Small intestine (tissue), 16 donors: ENCODE measurements at places on chromosomes 3 and 15. TPM values are rescaled to one million over a fixed set of nuclear protein-coding genes. Genes with fewer than 3 reads are reported as not detected.

GRCh38 chr3:138984816-138985215, 21.3 kb downstream of the PRR23A start:
- H3K27ac ChIP-seq = no peak overlapping the region
- H3K4me1 ChIP-seq = no peaks in the 10 kb centered on the region
- no peak for DNase-seq

Gene C3orf20
- not detected for polyA plus RNA-seq

Gene TMEM108
- 0.41 TPM for polyA plus RNA-seq

- H3K27me3 ChIP-seq = no peaks in the 10 kb centered on the region
- H3K27ac ChIP-seq = no peak overlapping the region
- H3K4me3 ChIP-seq = no peak overlapping the region
- no peak for DNase-seq
Measured at GRCh38 chr3:134978658-134979057, 183.6 kb downstream of the EPHB1 start.

- peak; percentile 69 for DNase-seq
- peak overlapping the region; percentile 80 for H3K27ac ChIP-seq
- no peaks in the 10 kb centered on the region for H3K27me3 ChIP-seq
- H3K4me1 ChIP-seq = peaks cover 9% of the 10 kb centered on the region
Measured at GRCh38 chr15:71329497-71330260, 214.4 kb downstream of the THSD4 start.

DNA sequence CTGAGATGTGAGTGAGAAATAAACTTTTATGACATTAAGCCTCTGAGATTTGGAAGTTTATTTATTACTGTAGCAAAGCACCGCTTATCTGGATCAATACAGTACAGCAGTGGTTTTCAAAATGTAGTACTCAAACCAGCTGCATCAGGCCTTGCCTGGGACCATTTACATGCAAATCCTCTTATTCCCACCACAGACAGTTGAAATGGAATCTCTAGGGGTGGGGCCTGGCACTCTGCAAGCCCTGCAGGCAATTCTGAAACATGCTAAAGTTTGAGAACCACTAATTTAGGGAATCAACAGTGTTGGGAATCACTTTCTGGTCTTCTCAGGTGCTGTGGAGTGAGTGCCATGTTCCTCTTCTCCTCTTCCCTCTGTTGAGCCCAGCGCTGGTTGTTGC, 77.8 kb upstream of the TAMM41 start:
- no peaks in the 10 kb centered on the region for H3K27me3 ChIP-seq
- no peak for DNase-seq
- no peak overlapping the region for H3K27ac ChIP-seq
- no peaks in the 10 kb centered on the region for H3K4me1 ChIP-seq

DNA sequence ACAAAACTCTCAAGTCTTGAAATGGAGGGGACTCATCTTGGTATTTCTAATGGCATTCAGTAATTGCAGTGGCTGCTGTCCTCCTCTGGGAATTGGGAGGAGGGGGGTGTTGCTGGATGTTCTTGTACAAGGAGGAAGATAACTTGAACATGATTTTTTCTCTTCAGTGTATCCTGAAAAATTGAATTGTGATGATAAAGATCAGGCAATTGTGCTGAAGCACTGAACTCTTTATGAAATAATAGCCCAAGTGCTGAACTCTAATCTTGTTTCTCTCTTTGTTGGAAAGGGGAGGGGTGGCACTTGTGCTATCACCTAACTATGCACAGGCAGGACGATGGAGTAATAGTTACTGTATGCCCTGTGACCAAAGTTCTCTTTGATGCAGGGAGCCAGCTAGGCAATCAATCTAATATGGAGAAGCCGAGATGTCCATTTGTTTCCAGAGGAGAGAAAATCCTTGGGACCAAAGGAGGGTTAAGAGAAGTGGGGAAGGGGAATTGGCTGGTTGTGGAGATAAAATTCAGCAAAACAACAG, 68.1 kb upstream of the ATP2C1 start:
- H3K36me3 ChIP-seq = no peaks in the 10 kb centered on the region
- H3K4me1 ChIP-seq = peaks cover 27% of the 10 kb centered on the region
- H3K4me3 ChIP-seq = no peak overlapping the region
- no peaks in the 10 kb centered on the region for H3K27me3 ChIP-seq

Gene C3orf22
- polyA plus RNA-seq = 0.78 TPM

DNA sequence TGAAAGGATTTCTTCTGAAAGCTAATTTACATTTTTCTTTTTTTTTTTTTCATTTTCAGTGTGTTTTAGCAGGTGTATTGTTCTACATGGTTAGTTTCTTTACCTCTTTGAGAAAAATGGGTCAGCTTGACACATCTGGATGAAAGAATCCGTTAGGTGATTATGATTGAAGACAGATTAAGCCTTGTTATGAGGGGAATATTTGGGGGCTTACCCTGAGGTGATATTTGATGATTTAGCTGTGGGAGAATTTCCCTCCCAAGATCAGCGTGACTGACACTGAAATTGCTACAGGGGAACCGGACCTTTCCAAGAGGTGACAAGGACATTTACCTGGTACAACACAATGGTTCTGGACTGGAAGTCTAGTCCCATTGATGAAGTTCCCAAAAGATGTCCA, 147.5 kb downstream of the NFKBIZ start:
- no peaks in the 10 kb centered on the region for H3K36me3 ChIP-seq
- no peaks in the 10 kb centered on the region for H3K4me1 ChIP-seq
- no peak overlapping the region for H3K4me3 ChIP-seq
- no peaks in the 10 kb centered on the region for H3K27me3 ChIP-seq
- no peak for DNase-seq
- H3K27ac ChIP-seq = no peak overlapping the region

Gene ZNF639
- polyA plus RNA-seq = 14.3 TPM

GRCh38 chr3:11185564-11186317, 31.4 kb downstream of the HRH1 start:
- DNase-seq = no peak
- H3K4me1 ChIP-seq = no peaks in the 10 kb centered on the region
- H3K27ac ChIP-seq = no peak overlapping the region
- no peaks in the 10 kb centered on the region for H3K27me3 ChIP-seq

- no peak overlapping the region for H3K4me3 ChIP-seq
- H3K36me3 ChIP-seq = no peaks in the 10 kb centered on the region
- no peaks in the 10 kb centered on the region for H3K27me3 ChIP-seq
- no peak overlapping the region for H3K27ac ChIP-seq
Measured at GRCh38 chr3:179265875-179266274, 15.0 kb upstream of the KCNMB3 start.

- no peaks in the 10 kb centered on the region for H3K36me3 ChIP-seq
- DNase-seq = no peak
- no peak overlapping the region for H3K27ac ChIP-seq
- no peak overlapping the region for H3K4me3 ChIP-seq
- no peaks in the 10 kb centered on the region for H3K4me1 ChIP-seq
Measured at GRCh38 chr3:178369811-178370210, 166.4 kb upstream of the KCNMB2 start.

Gene PLIN1
- polyA plus RNA-seq = 4.2 TPM

Gene RAB5A
- polyA plus RNA-seq = 41.6 TPM

- no peaks in the 10 kb centered on the region for H3K27me3 ChIP-seq
- no peak overlapping the region for H3K27ac ChIP-seq
- no peak overlapping the region for H3K4me3 ChIP-seq
- peak; percentile 70 for DNase-seq
- peaks cover 4% of the 10 kb centered on the region for H3K36me3 ChIP-seq
Measured at GRCh38 chr15:64067564-64068030, 21.3 kb upstream of the DAPK2 start.

Gene DAZL
- polyA plus RNA-seq = not detected

- H3K27me3 ChIP-seq = no peaks in the 10 kb centered on the region
- H3K36me3 ChIP-seq = no peaks in the 10 kb centered on the region
- no peak overlapping the region for H3K4me3 ChIP-seq
- no peak for DNase-seq
Measured at GRCh38 chr3:112132554-112132953, 494 bp downstream of the GCSAM start.

DNA sequence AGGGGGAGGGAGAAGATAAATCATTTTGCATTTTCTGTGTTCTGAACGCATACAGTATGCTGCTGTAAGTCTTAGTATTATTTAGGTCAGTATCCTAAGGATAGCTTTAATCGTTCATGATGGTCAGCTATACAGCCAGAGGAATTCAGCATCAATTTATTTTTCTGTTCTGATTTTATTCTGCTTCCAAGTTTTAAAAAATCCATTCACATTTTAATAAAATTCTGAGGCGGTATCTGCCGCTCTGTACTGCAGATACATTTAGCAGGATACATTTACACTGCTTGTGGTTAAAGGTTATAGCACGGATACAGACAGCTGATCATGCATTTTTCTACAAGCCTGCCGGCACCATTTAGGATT, 17.8 kb downstream of the ZBTB38 start:
- no peaks in the 10 kb centered on the region for H3K4me1 ChIP-seq
- H3K27ac ChIP-seq = no peak overlapping the region

- H3K4me3 ChIP-seq = no peak overlapping the region
- H3K4me1 ChIP-seq = peaks cover 6% of the 10 kb centered on the region
- peak; percentile 29 for DNase-seq
- H3K27me3 ChIP-seq = no peaks in the 10 kb centered on the region
Measured at GRCh38 chr3:108124337-108125152, 33.7 kb upstream of the CD47 start.

- no peaks in the 10 kb centered on the region for H3K36me3 ChIP-seq
- no peak overlapping the region for H3K27ac ChIP-seq
- DNase-seq = no peak
- H3K4me1 ChIP-seq = no peaks in the 10 kb centered on the region
- no peak overlapping the region for H3K4me3 ChIP-seq
- no peaks in the 10 kb centered on the region for H3K27me3 ChIP-seq
Measured at GRCh38 chr3:7562892-7563291, 702.0 kb downstream of the GRM7 start.

DNA sequence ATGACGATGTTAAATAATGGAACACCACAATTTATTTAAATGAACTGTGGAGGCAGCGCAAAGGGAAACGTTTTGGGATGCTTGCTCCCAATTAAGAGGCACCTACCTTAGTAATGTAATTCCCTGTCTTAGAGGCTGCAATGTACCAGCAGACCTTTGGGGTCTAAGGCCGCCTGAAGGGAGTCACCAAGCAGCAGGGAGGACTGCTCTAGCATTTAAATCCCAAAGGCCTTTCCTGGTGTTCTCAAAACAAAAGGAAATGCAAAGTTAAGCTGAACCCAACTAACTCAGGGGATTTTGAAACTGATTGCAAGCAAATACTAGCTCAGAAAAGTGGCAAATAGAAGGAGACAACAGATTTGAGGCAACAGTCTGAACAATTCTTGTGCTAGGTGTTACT, 510.8 kb downstream of the GABRG3 start:
- DNase-seq = no peak
- no peaks in the 10 kb centered on the region for H3K4me1 ChIP-seq
- H3K4me3 ChIP-seq = no peak overlapping the region

Gene TFG
- polyA plus RNA-seq = 152 TPM
